Naive thymus-derived CD4-positive, alpha-beta T cell (primary cell): ENCODE measurements at places on chromosomes 16 and 17. TPM values are rescaled to one million over a fixed set of nuclear protein-coding genes. Genes with fewer than 3 reads are reported as not detected.

The OR1F1 gene
- total RNA-seq: 0.41 TPM

The RASD1 gene
- 0.46 TPM for total RNA-seq

The KRTAP9-8 gene
- not detected for total RNA-seq

The MARVELD3 gene
- not detected for total RNA-seq

The TMC6 gene
- total RNA-seq: 701 TPM

The GPRC5B gene
- total RNA-seq: 0.27 TPM

The ENPP7 gene
- total RNA-seq: not detected

The ADGRG1 gene
- 0.67 TPM for total RNA-seq

DNA sequence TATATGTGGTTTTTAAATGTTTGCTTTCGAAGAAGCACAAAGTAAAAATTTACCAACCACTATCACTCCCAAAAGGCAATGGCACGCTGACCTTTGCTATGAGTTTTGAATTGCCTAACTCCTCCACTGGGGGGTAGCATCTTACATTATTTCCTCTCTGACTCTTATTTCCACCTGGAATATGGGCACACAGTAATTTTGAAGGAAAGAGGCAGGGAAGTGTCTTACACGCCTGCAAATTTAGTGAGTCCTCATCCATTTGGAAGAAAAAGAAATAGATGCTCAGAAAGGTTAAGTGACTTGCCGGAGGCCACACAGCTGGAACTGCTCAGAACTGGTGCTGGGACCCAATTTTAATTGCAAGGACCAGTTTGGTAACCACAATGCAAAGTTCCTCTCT, 29.9 kb upstream of the IRX6 start:
- no peak for DNase-seq

GRCh38 chr17:31522284-31522931, 130.9 kb downstream of the RAB11FIP4 start:
- DNase-seq: no peak

- DNase-seq: no peak
Observed at GRCh38 chr17:4858068-4858881, 25.1 kb downstream of the MINK1 start.

DNA sequence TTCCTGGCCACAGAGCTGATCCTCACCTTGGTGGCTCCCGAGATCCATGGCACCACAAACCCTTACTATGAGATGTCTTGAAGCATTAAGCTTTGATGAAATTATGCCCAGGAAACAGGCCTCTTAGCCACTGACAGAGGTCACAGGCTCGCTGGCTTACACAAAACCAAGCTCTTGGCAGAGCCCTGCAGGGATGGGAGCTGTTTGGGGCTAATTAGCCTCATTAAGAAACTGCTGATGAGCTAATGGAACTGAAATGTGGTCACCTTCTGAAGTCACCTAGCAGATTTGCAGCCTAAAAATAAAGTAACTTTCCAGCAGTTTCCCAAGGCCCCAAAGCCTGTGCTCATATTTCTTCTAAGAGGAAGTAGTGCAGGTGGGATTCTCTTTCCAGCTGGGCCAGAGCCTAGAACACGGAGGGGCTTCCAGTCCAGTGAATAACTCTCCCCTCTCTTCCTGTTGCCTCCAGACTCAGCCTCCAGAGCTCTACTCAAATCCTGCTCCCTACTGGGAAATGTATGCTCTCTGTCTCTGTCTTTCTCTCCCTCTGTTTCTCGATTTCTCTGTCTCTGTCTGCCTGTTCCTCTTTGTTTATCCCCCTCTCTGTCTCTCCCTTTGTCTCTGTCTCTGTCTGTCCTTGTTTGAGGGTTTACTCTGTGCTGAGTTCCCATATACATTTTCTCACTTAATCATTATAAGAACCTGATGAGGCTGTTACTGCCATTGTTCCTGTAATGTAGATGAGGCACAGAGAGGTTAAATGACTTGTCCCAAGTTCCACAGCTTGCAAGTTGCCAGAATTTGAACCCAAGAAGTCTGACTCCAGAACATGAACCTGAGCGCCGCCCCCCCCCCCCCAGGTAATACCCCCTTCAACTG, 338.9 kb downstream of the CA10 start:
- DNase-seq: no peak

DNA sequence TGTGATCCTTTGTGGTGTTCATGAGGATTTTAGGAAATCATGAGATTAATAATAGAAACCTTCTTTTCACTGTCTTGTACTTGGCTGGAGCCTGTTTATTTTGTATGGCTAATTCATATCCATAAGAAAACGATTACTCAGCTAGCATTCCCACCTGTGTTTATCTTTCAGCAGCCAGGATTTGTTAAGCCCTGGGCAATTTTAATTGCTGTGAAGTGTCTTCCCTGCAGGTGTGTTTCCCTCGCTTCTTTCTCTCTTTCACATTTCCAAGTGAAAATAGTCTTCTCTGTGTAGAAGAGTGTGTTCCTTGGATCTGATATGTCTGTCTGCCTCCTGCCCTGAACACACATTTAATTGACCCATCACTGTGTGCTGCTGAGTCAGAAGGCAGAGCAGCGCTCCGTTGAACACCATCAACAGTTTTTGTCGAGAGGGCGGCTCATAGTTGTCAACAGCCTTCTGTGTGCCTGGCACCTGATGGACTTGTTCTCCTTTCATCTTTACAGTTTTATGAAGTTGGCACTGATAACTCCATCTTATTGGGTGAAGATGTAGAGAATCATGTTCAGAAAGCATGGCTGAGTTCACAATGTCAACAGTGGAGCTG, 83.2 kb downstream of the SPECC1 start:
- DNase-seq: no peak

DNA sequence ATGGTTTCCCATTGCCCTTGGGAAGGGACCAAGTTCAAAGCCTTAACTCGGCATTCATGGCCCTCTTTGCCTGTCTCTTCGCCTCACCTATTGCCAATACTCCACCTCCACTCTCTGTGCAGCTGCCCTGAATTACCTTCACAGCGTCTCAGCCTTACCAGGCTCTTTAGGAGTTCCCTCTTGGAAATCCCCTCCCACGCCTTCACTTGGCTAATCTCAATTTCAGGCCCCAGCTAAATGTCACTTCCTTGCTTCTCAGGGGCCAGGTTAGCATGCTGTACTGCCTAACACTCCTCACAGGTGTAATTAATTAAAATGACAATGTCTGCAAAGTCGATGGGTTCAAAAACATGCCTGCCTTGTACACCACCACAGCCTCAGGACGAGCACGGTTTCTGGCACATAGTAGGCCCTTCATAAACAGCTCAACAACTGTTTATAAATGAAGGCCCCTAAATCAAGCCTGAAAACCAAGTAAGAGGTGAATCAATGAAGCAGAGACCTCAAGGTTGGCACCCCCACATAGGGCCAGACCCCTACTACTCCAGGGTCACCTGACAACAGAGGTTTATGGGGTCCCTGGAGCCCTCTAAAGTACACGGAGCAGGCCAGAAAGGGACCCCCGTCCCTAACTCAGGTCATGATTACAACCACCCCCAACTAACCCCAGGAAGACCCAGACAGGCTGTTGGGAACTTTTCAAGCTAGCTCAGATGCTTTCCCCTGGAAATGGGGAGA, 11.2 kb upstream of the EEF2K start:
- DNase-seq: no peak

DNA sequence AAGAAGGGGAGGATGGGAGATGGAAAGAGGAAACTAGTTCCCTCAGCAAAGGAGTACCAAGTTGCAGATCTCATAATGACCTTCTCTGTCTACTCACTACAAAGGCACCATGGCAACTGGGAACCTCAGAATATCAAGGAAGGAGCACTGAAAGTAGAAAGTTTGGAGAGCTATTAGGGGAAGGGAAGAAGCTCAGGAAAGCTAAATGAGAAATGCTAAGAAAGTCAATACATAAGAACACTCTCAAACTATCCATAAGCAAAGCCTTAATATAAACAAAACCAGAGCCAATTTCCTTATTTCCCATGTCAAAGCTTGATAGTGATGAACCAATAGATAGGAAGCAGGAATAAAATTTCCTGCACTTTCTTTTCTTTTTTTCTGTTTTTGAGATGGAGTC, 57.9 kb upstream of the C17orf78 start:
- no peak for DNase-seq

- DNase-seq: no peak
Observed at GRCh38 chr17:6455321-6455705, 11.1 kb downstream of the PIMREG start.

- no peak for DNase-seq
Observed at GRCh38 chr17:75059369-75060345, 12.6 kb downstream of the KCTD2 start.

GRCh38 chr17:45436161-45436560, 3.5 kb upstream of the ARHGAP27 start:
- no peak for DNase-seq

DNA sequence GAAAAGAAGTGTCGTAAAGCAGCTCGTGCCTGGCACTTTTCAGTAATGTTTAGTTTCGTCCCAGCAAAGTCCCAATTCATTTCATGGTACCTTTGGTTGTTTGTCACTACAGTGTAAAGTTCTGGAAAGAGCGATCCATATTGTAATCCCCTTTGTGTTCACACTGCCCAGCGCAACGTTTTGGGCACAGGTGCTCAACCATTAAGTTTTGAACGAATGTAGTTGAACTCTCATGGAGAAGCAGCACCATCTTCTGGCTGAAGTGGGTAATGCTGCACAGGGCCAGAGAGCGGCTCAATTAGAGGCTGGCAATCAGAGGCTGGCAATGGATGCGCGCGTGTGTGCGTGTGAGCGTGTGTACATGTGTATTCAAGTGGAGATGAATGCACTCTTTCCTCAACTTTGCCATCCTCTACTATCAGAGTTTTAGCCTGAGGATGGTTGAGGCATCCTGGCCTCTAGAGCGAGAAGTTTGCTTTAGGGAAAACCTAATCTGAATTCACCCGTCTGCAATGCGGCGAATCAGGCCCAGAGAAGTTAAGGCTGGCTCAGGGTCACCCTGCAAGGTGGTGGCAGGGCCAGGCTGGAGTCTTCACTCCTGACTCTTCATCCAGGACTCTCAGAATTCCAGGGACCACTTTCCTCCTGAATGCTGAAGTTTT, 29.9 kb downstream of the DYNLL2 start:
- peak; percentile 86 for DNase-seq

DNA sequence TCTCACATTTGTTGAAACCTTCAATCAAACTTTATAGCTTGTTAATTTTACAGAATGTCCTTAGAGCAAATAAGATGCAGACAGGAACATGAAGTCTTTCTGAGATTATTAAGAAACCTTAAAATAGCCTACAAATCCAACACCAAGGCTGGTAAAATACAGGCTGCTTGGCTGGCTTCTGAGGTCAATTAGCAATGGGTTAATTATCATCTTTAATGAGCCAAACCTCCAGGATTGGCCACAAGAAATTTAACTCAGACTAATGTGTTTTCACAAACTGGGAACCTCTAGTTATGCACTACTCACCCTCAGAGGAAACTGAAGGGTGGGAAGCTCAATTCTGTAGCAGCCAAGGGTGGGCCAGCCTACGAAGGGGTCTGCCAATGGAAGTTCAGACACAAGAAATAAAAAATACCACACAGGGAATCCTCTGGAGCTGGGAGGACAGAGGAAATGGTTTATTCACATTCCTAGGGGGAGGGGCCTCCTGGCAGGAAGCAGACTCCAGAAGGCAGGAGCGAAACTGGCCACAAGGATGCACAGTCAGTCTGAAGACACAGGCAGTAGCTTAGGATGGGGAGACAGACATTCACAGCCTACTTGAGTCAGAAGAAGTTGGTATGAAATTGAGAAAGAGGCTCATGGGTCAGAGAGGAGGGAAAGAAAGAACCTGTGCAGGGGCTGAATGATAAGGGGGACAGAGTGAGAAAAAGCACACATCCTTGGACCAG, 36.1 kb downstream of the HIC1 start:
- DNase-seq: no peak

GRCh38 chr16:51994597-51994996, 552.3 kb downstream of the TOX3 start:
- DNase-seq: no peak

DNA sequence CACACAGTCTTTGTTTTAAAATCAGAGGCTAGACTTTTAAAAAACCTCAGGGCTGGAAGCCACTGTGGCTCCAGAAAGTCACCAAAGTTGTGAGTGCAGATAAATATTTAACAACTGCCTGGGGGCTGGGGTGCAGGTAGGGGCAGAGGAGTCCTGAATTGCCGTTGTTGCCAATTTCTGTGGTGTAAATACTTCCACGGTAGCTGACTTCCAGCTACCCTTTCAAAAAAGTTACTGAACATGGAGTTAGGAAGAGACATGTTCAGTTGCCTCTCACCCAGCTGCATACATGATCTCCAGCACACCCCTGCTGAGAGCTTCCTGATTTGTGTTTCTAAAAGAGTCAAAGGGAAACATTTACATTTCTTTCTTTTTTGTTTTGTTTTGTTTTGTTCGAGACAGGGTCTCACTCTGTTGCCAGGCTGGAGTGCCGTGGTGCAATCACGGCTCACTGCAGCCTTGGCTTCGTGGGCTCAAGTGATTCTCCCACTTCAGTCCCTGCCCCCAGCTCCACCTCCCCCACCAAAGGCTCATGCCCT, 58.7 kb downstream of the PLXDC1 start:
- DNase-seq: peak; percentile 23

DNA sequence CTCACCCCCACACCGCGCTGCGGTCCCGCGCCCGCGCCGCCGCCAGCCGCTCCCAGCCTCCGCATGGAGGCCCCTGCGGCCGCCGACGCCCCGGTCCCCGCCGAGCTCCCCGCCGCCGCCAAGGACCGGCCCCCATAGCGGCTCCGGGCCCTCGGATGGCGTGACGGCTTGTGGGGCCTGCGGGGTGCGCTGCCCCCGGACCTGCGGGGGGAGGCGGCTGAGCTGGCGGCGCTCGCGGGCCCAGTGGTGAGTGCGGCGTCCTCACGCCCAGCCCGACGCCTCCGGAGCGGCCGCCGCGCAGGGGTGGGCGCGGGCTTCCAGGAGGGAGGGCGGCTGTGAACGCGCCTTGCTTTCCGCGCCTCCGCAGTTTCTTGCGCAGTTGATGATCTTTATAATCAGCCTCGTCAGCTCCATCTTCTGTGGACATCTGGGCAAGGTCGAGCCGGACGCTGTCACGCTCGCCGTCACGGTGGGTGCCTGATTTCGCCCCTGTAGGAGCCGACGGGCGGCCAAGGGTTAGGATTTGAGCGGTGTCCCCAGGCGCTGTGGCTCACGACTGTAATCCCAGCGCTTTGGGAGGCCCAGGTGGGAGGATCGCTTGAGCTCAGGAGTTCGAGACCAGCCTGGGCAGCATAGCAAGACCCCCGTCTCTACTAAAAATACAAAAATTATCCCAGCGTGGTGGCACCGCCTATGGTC, 46.4 kb downstream of the SLC47A1 start:
- no peak for DNase-seq

DNA sequence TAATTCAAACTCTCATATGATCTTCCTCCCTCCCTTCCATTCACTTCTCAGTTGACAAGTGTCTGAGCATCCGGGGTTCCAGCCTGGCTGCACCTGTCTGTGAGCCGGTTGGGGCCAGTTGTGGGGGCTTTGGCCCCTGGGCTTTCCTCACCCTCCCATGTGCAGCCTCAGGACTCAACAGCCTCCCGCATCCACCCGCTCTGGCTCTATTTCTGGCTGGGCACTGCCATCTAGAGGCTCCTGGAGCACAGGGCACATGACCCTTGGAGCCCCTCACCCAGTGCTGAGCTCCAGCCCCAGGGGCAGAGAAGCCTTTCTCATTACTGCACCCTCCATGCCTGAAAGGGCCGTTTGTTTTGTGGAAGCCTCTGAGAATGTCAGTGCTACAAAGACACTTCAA, 43.3 kb downstream of the HAPSTR1 start:
- peak; percentile 51 for DNase-seq
